ENCODE measurements at places on chromosomes 1 and 21.

DNA sequence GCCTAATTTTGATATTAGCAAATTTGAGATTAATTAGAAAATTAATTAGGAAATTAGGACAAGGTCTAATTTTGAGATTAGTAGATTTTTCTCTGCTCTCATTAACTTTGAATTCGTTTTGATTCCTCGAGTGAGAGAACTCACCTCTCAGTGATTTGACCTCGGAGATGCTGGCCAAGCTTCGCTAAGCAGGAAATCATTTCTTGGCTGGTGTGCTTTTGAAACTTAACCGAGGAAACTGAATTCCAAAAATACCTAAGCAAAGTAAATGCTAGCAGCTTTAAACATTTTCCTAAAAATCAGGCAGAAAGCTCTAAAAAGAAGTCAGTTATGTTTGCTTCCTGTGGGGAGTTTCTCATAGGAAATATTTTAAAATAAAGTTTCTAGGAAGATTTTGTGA is 34.9 kb downstream of the CDC14A start:
- DNase-seq = peak; percentile 73

GRCh38 chr1:93180723-93181613 is at the start of gene CCDC18:
Gene CCDC18, plus strand, starts transcription at chr1:93180724. Its CDS starts 2,638 bp downstream, at chr1:93183362.
- no peak for DNase-seq

GRCh38 chr1:165666152-165666825 is 32.1 kb downstream of the ALDH9A1 start:
- DNase-seq = no peak

DNA sequence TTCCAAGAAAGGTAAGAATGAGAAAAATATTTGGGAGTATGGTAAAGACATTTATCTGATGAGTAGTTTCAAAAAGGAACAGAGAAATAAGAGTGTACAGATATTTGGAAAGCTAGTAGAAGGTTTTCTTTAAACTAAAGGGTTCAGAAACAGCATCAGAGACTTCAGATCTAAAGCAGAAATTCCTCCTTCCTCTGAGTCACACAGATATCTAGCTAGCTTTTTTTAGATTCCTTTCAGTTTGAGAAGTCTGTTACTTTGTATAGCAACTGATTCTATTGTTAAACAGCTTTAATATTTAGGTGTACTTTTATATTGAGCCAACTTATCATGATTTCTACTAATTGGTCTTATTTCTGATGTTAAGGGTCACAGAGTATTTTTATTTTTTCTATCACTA is 4.7 kb downstream of the AMY2B start:
- peak; percentile 7 for DNase-seq

- DNase-seq = no peak
Measured at GRCh38 chr21:28608646-28609045, 384.0 kb downstream of the LTN1 start.

DNA sequence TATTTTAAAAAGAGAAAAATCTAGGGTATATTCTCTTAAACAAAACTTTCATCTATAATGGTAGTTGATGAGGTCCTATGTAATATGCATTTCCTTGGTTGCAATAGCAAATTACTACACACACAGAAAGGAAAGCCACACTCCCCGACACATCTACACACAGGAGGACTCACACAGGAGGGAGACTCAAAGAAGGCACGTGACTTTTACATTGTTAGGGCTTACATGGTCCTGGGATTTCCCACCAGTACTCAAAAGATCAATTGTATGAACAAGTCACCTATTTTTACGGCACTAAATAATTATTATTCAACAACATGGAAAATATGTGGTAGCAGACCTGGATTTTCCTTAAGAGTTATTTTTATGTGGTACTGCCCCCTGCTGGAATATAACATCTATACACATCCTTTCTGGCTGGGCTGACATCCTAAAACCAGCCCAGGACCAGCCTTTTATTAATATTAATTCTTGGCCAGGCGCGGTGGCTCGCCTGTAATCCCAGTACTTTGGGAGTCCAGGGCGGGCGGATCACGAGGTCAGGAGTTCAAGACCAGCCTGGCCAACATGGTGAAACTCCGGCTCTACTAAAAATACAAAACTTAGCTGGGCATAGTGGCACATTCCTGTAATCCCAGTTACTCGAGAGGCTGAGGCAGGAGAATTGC is 33.9 kb upstream of the LGALS8 start:
- peak; percentile 72 for DNase-seq

- no peak for DNase-seq
Measured at GRCh38 chr1:44684525-44684924, 10.0 kb downstream of the ARMH1 start.

- no peak for DNase-seq
Measured at GRCh38 chr1:239995281-239995680, 96.4 kb upstream of the FMN2 start.

GRCh38 chr1:1291023-1291528 is 10.8 kb downstream of the SCNN1D start:
- DNase-seq = peak; percentile 38

DNA sequence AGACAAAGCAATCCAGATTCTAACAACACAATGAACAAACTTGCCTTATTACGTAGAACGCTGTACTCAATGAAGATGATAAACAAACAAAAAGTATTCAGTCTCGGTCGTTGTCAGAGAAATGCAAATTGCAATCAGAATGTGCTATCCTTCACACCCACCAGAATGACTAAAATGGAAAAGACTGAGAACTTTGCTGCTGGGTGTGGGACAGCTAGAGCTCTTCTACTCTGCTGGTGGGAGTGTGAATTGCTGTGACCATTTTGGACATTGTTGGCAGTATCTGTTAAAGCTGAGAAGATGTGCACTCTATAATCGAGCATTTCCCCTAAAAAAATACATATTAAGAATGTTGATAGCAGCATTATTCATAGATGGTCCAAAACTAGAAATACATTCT is 111.4 kb downstream of the PEX14 start:
- DNase-seq = no peak

- DNase-seq = no peak
Measured at GRCh38 chr1:173946380-173946921, 29.3 kb upstream of the SERPINC1 start.

GRCh38 chr1:30185809-30186208 is 537.6 kb downstream of the MATN1 start:
- DNase-seq = no peak

GRCh38 chr1:25810341-25811299 is 9.1 kb upstream of the MTFR1L start:
- peak; percentile 72 for DNase-seq

- DNase-seq = peak; percentile 14
Measured at GRCh38 chr1:150299716-150300115, 6.1 kb downstream of the MRPS21 start.

DNA sequence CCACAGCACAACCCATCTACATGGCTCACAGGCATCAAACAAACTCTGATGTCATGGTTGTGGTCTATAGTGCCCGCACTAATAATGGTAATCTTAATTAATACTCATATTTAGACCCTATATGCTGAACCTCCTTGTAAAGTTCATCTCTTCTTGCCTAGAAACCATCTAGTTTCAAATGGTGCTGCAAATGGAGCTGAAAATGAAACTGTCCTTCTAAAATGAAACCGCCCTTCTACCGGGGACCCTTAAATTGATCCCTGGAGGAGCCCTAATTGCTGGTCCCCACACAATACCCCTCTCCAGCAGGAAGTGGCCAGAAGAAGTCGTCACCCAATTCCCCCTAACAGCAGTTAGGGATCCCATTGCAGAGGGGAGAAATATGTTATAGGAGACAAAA is 612.6 kb downstream of the MRPL39 start:
- DNase-seq = no peak

DNA sequence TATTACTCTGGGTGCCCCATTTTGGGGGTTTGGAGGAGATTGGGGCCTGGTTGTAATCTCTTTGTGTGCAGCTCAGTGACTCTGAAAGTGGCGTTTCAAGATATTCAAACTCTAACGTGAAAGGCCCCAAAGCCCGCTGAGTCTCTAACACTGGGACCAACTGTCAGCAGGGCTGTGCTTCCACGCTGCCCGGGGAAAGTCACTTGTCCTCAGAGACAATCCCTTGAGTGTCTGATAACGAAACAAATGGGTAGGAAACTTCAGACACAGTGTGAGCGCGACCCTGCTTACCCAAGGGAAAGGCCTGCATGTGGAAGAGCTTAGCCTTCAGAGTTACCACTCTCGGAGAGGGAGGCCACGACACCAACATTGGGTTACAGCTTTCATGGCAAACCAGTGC is 837 bp downstream of the UBASH3A start:
- DNase-seq = no peak

DNA sequence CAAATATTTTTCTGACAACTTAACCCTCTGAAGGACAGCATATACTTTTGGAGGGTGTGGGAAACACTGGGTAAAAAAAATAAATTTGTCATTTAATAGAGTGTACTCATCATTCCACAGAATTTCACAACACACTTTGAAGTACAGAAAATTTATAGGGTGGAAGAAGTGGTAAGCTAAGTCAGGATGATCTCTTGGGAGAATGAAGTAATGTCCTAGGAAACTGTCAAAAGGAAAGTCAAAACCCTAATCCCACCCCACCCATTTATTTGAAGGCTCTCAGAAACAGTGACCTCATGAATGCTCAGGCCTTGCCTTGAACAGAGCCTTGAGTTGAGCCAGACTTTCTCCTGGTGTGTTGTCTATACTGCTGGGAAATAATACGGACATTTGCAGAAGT is 7.3 kb upstream of the UAP1 start:
- no peak for DNase-seq

GRCh38 chr1:226568077-226568831 is 19.7 kb downstream of the STUM start:
- no peak for DNase-seq
